ENCODE measurements at places on chromosomes 16 and 17.
A peak's percentile ranks its signal among the peaks of the same experiment; 100 is the strongest.

DNA sequence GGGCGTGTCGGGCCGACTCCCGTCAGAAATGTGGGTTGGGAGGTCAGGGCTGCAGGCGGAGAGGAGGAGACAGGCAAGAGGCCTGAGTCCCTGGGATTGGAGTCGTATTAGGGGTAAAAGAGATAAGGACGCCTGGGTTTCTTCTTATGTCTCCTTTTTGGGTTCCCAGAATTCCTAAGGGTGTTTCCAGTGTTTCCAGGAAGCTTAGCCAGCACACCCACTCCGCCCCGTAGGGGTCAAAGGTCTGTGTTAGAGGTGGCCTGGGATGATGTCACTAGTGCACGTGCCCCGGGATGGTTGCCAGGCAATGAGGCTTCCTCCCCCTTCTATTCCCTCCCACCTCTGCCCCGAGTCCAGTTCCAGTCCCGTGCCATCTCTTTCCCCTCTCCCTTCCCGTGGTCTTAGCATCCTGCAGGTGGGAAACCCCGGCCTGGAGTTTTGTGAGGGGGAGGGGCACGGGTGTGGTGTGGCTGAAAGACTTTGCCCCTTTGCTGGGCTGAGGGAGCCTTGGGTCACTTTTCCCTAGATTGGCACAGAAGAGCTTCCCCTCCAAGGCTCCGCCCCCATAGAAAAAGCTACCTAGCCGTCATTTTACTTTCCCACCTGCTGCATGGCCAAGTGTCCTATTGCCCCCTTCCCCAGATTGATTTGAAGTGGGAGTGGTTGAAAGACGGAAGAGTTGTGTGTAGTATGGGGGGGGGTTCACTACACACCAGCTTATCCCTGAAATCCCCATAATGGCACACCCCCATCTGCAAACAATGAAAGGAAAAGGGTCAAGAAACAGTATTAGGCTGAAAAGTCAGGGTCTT, 2.8 kb downstream of the KDM6B start:
- DNase-seq: peak; percentile 46

- no peak for DNase-seq
Measured at GRCh38 chr16:85678821-85679220, 9.9 kb downstream of the GINS2 start.

DNA sequence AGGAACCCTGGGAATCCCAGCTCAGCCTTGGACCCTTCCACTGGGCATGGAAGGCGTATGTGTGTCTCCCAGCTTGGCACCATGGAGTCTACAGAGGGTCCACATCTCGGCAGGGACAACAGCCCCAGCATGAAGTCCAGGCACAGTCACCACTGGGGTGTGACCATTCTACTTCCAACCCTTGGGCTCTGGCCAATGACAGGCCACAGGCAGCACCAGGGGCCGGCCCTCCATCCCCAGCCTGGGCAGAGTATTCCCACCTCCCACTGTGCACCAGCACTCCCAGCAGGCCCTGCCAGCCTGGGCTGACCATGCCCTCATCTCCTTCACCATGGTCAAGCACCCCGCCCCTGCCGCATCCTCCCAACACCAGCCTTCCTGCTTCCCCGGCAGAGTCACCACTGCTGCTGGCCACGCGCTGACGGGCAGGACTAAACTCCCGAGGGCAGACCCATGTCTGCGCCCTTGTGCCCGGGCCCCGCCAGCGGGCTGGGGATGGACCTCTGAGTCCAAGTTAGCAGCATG, 9.5 kb upstream of the PPP1R27 start:
- DNase-seq: no peak

DNA sequence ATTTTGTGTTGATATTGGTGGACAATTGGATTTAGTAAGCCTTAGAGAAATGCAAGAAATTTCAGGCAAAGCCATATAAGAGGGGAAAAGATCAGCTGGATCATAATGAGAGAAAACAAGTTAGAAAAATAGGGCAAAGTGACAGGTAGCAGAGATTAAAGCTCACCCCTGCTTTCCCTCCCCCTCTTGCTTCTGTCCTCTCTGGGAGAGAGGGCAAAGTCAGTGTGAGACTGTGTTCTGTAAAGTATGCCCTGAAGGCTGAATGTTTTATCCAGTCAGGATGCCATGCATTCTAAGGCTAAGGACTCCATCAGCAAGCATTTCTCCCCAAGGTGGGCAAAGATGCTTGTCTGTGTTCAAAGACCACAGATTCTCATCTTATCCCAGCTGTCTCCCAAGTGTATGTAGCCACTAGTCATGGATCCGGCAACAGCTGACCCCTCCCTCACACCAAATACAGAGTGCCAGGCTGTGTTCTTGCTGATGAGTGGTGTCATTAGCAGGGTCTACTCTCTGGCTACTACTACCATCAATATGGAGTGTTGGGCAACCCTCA, 136.2 kb upstream of the DNAH9 start:
- no peak for DNase-seq

DNA sequence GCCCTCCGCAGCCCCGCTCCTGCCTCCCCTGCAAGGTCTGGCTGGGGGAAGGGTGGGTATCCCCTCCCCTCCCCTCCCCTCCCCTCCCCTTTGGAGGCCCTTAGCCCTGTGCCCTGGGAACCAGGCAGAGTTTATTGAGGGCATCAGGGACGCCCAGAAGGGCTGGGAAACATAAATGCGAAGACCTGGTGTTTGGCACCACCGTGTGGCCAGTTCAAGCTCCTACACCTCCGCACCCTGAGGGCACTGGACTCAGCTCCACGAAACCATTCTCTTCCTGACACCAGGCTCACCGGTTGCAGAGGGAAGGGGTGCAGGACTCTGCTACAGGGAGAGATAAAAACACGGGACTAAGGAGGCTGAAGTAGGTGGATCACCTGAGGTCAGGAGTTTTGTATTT, 1.0 kb upstream of the AIPL1 start:
- DNase-seq: peak; percentile 62

DNA sequence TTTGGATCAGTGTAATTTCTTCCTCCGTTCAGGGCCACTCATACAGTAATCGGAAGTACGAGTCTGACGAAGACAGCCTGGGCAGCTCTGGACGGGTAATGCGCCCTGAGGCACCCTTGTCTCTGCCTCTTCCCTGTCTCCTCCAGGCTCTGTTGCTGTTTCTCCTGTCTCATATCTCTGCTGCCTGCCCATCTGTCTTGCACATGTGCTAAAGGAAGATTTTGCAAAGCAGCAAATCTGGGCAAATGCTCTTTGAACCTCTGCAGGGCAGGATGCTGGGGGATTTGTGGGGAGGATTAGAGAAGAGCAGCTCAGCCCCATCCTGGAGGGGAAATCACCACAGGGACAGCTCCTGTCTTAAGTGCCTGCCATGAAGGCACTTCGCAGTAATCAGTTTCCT, 32.4 kb upstream of the POLR3E start:
- no peak for DNase-seq

GRCh38 chr17:9958586-9959281, 53.7 kb upstream of the RCVRN start:
- no peak for DNase-seq

GRCh38 chr16:68273896-68274295, 9.6 kb downstream of the SLC7A6 start:
- no peak for DNase-seq

DNA sequence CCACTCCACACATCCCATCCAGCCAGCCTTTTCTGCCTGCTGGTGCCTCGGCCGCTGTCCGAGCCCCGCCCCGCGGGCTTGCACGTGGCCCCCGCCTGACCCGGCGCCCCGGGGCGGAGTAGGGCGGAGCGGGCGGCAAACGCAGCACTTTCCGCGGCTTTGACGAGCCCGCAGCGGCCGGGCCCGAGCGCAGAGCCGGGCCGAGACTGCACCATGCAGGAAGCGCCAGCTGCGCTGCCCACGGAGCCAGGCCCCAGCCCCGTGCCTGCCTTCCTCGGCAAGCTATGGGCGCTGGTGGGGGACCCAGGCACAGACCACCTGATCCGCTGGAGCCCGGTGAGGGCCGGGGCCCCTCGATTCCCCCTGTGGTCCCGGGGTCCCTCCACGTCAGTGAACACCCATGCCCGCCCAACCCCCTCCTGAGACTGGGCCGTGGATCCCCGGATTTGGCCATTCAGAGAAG, at the start of gene HSF4:
HSF4 (plus strand) TSS at position 147 of the 463 bp plus-strand sequence; CDS start at position 214, 67 bp downstream.
- no peak for DNase-seq

DNA sequence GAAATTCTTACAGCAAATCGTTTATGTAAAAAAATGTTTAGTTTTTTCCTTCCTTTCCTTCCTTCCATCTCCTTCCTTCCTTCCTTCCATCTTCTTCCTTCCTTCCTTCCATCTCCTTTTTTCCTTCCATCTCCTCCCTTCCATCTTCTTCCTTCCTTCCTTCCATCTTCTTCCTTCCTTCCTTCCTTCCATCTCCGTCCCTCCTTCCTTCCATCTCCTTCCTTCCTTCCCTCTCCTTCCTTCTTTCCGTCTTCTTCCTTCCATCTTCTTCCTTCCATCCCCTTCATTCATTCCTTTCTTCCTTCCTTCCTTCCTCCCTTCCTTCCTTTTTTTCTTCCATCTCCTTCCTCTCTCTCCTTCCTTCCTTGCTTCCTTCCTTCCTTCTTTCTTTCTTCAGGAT, 22.7 kb downstream of the MYOCD start:
- no peak for DNase-seq

DNA sequence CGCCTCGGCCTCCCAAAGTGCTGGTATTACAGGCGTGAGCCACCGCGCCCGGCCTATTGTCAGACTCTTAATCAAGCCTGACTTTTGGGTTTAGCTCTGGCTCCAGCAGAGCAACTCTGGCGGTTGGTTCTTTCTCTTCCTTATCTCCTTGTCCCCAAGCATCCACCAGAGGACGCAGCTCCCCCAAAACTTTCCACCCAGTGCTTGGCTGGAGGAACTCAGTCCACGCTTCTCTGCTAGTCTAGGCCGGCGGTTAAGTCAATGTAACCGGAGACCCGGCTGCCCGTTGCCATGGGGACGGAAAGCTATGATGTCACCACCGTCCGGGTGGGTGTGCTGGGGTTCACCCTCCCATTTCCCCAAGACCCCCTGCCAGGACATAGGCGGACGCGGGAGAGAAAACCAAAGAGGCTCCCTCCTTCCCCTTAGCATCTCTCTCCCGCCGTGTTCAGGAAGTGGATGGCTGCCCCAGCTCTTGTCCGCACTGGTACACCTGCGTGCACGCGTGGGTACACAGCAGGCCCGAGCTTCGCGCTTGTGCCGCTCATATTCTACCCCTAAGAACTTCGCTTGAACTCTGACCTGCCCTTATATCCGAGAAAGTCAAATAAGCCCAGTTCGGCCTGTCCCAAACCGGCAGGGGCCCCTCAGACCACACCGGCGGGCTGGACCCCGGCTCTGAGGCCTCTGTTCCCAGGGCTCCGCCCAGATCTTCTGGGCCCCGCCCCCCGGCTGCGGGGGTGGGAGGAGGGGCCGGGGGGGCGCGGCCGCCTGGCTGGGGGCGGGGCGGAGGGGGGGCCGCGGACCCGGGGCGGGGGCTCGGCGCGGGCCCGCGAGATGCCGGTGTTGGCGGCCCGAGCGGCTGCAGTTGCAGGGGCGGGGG, at the start of gene RND2:
RND2 (plus strand) TSS at position 825 of the 883 bp plus-strand sequence. CDS start 117 bp downstream, outside the sequence.
- DNase-seq: peak; percentile 74

DNA sequence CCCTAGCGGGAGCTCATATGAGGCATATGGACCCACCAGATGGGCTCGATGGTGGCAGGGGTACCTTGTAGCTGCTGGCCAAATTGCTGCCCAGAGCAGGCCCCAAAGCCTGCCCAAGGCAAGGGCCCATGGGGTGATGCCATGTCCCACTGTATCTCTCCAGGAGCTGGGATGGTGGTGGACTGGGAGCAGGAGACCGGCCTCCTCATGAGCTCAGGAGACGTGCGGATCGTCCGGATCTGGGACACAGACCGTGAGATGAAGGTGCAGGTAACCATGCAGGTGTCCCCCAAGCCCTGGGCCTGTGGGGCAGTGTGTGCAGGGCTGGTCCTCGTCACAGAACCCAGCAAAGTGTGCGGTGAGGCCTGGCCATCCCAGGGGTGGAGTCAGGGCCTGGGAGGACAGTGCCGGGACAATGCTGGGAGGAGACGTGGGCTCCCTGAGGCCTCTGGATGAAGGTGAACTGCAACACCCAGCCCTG, 34.1 kb upstream of the CHMP6 start:
- DNase-seq: no peak

DNA sequence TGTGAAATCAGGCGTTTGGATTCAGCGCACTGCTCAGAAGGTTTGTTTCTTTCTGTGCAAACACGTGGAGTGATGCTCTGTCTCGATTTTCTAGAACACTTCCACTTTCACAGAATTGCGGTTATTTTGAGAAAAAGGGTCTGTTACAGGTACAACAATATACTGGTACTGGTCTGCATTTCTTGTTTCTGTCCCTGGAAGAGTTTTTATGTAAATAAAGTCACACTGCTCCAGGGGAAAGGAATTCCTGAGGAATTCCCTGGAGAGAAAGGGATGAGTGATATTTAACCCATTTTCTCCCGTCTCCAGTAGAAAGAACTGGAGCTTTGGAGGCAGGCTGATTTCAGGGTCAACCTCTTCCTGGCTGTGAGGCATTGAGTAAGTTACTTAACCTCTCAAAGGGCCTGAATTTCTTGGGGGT, 16.2 kb upstream of the RMI2 start:
- no peak for DNase-seq

GRCh38 chr16:56295739-56296527, 104.6 kb downstream of the GNAO1 start:
- DNase-seq: no peak

DNA sequence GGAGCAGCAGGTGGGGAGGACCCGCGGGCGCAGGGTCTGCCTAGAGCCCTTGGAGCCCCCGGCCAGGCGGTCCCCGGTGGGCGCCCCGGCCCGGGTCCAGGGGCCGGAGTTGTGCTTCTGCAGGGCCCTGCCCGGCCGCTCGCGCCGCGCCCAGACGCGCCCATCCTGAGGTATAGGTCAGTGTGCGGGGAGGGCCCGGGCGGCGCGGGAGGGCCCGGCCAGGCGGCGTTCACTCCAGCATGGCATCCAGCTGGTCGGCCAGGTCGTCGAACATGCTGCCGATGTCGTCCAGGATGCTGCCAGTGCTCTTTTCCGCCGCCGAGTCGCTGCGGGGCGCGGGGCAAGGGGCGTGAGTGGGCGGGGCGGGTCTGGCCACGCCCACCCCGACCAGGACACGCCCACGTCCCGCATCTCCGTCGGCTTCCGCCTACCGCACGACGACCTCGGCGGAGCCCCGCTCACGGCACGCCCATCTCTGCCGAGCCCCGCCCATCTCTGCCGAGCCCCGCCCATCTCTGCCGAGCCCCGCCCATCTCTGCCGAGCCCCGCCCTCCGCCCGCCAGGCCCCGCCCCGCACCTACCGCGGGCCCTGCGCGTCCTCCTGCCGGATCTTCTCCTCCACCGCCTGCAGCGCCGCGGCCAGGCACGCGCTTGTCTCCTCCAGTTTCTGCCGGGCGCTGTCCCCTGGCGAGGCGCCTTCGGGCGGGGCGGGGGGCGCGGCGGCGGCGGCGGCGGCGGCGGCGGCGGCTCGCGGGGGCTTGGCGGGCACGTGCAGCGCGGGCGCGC, 17.9 kb downstream of the CASKIN1 start:
- no peak for DNase-seq

GRCh38 chr16:11302977-11303376, 21.8 kb upstream of the PRM1 start:
- no peak for DNase-seq

- no peak for DNase-seq
Measured at GRCh38 chr17:7903154-7904103, 12.7 kb downstream of the RNF227 start.

DNA sequence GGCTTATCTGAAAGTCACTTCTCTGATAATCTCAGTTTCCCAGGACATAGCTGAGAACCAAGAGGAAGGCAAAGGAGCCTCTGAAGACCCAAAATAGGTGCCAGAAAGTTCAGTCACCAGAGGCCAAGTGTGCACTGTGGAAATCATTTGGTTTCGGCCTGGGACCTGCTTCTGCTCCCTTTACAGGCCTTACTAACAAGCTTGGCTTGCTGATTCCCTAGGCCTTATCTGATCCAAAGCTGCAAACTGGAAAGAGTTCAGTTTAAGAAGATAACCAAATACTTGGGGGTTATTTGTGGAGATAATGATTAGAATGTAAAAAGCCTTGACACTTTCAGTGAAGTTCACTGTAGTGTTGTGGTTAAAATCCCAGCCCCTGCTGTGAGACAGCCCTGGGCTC, 17.0 kb downstream of the ITGA3 start:
- DNase-seq: no peak

Measured in CD4-positive, alpha-beta T cell treated with Interleukin-6 at 100 ng/mL for 8 hours (primary cell).